ENCODE measurements at places on chromosomes 4 and X. TPM values are rescaled to one million over a fixed set of nuclear protein-coding genes. Genes with fewer than 3 reads are reported as not detected.

GRCh38 chrX:150870029-150870428 lies 28.4 kb downstream of the CD99L2 start:
- H3K4me3 ChIP-seq: no peak overlapping the region
- peak overlapping the region; percentile 68 for H3K27ac ChIP-seq
- no peak for DNase-seq
- H3K36me3 ChIP-seq: no peaks in the 10 kb centered on the region
- peaks cover 32% of the 10 kb centered on the region for H3K4me1 ChIP-seq

DNA sequence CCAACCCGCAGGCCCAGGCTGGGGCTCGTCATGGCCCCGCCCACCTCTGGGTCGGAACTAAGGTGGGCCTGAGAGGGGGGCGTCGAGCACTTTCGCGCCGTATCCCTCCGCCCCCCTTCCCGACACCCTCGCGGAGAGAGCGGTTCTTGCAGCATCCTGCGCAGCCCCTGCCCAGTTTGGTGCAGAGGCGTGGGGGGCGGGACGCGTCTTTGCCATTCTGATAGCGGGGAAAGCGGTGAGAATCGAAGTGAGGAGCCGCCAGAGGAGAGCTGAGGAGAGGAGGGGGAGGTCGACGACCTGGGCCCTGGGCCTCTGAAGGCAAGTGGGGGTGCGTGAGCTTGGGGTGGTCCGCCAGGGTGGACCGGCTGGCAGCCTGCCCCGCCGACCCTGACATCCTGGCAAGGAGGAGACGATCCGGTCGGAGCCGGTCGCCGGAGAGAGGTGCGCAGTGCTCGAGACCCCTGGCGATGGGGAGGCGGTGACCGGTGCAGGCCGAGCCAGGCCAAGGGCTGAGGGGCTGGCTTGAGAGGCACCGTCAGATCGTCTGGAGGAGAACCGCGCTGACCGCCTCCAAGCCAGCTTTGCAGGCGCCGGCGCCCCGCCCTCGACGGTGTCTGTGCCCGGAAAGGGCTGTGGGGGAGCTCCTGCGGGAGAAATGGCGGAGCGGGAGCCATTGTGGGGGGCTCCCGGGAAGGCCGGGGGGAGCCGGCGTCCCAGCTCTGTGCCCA lies 25.5 kb downstream of the GPRASP3 start:
- H3K4me1 ChIP-seq: no peaks in the 10 kb centered on the region
- H3K27ac ChIP-seq: no peak overlapping the region
- H3K36me3 ChIP-seq: no peaks in the 10 kb centered on the region

- H3K27me3 ChIP-seq: no peaks in the 10 kb centered on the region
- H3K36me3 ChIP-seq: peaks cover 20% of the 10 kb centered on the region
- no peak overlapping the region for H3K4me3 ChIP-seq
These were observed 11.3 kb downstream of the UBA1 start for GRCh38 chrX:47204970-47205369.

GRCh38 chrX:56784666-56785065 lies 55.6 kb downstream of the NBDY start:
- H3K27ac ChIP-seq: no peak overlapping the region
- no peak overlapping the region for H3K4me3 ChIP-seq
- DNase-seq: no peak

DNA sequence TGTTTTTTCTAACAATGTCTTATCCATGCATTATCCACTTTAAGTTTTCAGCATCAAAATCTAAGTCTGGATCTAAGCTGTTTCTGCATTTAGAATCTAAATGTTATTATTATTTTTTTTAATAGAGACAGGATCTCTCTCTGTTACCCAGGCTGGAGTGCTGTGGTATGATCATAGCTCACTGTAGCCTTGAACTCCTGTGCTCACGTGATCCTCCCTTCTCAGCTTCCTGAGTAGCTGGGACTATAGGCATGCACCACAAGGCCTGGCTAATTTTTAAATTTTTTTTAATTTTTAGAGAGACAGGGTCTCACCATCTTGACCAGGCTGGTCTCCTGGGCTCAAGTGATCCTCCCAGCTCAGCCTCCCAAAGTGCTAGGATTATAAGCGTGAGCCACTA lies 52.7 kb downstream of the WDR19 start:
- H3K4me1 ChIP-seq: no peaks in the 10 kb centered on the region
- H3K4me3 ChIP-seq: no peak overlapping the region
- H3K27me3 ChIP-seq: no peaks in the 10 kb centered on the region
- no peak for DNase-seq
- H3K36me3 ChIP-seq: peaks cover 63% of the 10 kb centered on the region

DNA sequence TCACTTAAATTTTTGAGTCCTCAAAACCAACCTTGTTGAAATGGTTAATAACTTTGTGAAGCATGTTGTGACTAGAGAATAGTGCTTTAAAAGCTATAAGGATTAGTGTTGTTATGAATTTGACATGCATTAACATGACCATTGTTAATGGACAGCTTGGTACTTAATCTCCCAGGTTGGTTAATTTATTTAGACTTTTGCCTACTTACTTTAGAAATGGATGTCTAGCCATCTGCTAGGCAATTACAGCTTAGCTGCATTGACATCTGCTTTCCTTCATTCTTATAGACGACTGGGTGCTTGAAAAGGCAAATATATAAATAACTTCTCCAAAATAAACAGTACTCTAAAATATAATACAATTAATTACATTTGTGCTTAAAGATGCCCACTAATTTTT lies 368.0 kb downstream of the CCSER1 start:
- H3K4me1 ChIP-seq: no peaks in the 10 kb centered on the region
- no peaks in the 10 kb centered on the region for H3K27me3 ChIP-seq
- no peak overlapping the region for H3K27ac ChIP-seq
- no peaks in the 10 kb centered on the region for H3K36me3 ChIP-seq

DNA sequence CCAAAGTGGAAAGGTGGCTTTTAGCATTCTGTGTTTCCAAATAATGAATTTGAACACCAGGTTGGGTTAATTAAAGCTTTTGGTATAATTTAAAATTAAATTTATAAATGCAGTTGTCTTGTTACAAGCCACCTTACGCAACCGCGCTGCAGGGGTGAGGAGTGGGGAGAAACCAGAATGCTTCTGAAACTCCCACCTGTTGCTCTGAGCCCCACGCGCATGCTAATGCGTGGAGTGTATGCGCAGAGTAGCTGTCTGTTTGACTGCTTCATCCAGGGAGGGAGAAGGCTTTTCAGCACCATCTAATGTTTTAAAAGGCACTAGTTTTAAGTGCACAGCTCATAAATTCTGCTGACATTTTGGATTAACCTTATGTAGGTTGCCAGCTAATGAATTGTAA lies 12.5 kb downstream of the OGT start:
- no peaks in the 10 kb centered on the region for H3K36me3 ChIP-seq
- no peaks in the 10 kb centered on the region for H3K4me1 ChIP-seq
- no peak overlapping the region for H3K27ac ChIP-seq
- no peak for DNase-seq

- no peaks in the 10 kb centered on the region for H3K36me3 ChIP-seq
- no peak overlapping the region for H3K27ac ChIP-seq
These were observed 19.6 kb upstream of the PLXNB3 start for GRCh38 chrX:153744210-153745066.

- DNase-seq: no peak
- H3K27me3 ChIP-seq: no peaks in the 10 kb centered on the region
- H3K27ac ChIP-seq: no peak overlapping the region
- H3K36me3 ChIP-seq: no peaks in the 10 kb centered on the region
These were observed 13.7 kb downstream of the LINC00632 start for GRCh38 chrX:140723121-140723715.

- no peaks in the 10 kb centered on the region for H3K36me3 ChIP-seq
- H3K4me3 ChIP-seq: no peak overlapping the region
- no peaks in the 10 kb centered on the region for H3K27me3 ChIP-seq
- no peaks in the 10 kb centered on the region for H3K4me1 ChIP-seq
- no peak for DNase-seq
These were observed 521.2 kb downstream of the STIM2 start for GRCh38 chr4:27381815-27382214.

DNA sequence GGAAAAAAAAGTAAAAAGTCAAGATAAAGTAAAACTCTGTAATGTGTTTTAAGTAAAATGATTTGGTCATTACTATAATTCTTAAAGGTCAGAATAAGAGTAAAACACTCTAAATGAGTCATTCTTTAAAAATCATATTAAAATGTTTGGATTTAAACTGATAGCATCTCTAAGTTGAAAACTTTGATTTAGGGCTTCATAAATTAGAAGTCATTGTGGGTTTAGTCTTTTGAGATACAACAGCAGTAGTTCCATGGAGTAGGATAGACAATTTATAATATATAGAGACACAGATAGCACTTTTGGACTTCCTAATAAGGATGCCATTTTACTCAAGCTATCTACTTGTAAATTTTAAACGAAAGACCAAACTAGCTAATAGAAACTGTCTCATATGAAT lies 77.1 kb upstream of the PABPC4L start:
- no peak overlapping the region for H3K27ac ChIP-seq
- no peak overlapping the region for H3K4me3 ChIP-seq
- DNase-seq: no peak
- H3K36me3 ChIP-seq: no peaks in the 10 kb centered on the region

NHSL2 gene
- 6.4 TPM for total RNA-seq

RTL9 gene
- 0.39 TPM for total RNA-seq

ODAPH gene
- total RNA-seq: not detected

RNF212 gene
- total RNA-seq: 0.30 TPM

ADH1A gene
- total RNA-seq: 1.00 TPM

NDNF gene
- 4.1 TPM for total RNA-seq
